ENCODE measurements at places on chromosomes 3 and 15.

- no peak for DNase-seq
These were observed 24.4 kb downstream of the SELENOT start for GRCh38 chr3:150627557-150627956.

DNA sequence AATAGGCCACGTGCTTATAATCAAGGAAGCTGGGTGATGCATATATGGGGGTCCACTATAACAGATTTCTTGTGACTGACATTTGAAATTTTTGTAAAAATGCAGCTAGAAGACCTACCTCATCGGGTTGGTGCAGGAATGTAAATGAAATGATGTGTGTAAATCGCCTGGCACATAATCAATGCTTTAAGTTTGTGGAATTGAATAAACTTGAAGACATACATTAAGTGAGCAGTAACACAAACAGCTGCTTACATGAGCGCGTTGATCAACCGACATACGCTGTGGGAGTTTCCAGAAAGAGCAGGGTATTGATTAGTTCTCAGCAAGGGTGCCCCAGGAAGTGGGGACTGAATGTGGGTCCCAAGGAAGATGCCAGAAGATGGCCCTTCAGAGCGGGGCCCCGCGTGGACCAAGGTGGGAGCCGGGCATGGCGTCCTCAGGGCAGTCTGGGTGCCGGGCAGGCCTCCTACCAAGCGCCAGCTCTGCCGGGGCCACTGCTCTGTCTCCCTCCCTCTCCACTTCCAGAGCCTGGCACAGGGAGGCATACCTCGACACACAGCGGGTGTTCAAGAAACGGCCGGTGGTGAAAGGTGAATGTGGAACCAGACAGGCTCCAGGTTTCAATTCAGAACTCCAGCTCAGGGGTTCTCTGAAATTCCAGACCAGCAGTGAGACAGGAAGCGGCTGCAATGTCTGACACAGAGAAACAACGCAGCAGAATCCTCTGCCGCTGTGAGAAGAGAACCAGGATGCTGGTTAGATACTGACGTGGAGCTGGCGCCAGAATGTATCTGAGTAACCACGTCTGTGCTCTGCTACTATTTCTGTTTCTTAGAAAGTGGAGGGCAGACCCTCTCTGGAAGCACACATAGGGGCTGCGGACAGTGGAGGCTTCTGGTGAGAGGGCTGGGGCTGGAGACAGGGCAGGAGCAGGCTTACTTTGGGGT is 12.6 kb downstream of the BFSP2 start:
- DNase-seq: no peak

DNA sequence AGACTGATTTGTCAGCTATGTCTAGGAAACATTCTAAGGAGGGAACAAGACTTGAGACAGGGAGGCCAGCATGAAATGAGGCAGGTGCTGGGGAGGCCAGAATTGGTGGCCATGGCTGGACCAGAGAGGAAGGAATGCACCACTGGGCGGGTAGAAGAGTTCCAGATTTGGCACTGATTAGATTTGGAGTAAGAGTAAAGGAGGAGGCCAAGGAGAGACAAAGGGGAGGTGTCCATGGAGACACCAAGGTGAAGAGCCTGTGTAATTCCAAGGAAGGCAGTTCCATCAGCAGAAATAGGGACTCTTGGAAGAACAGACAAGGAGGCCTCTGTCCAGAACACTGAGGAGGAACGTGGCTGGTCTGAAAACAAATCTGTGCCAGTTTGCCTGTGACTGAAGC is 1.8 kb downstream of the ARNT2 start:
- DNase-seq: no peak

DNA sequence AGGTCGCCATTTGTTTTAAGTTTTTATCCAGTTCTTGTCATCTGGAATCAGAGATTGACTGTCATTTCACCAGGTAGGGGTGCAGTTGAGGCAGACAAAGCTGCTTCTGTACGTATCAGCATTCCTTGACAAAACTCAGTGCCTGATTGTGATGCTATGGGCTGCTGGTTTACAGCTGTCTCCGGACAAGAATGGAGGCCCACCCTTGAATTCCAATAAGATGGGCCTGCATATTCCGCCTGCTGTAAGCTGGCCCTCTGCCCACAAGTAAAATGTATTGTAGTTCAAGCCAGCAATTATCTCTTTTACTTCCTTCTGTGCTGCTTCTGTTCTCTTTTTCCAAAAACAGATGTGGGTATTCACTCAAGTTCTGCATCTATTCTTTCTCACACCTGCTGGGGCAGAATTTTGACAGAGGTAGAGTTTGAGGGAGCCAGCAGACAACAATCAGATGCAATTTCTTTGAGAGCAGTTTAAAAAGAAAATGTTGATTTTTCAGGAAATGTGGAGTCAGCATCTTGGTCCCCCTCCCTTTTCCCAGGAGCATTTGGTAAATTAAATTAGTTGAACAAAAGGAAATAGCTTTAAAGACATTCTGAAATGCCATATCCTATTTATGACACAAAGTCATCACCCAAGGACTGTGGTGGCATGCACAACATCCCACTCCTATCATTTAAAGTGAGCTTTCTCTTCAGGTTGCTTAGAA is 53.5 kb downstream of the IQCH start:
- DNase-seq: no peak

- no peak for DNase-seq
These were observed at the start of gene SPSB4 for GRCh38 chr3:141050576-141051442. TSS of gene SPSB4 (plus strand) at chr3:141051347. CDS start at chr3:141066105, 14,758 bp downstream.

DNA sequence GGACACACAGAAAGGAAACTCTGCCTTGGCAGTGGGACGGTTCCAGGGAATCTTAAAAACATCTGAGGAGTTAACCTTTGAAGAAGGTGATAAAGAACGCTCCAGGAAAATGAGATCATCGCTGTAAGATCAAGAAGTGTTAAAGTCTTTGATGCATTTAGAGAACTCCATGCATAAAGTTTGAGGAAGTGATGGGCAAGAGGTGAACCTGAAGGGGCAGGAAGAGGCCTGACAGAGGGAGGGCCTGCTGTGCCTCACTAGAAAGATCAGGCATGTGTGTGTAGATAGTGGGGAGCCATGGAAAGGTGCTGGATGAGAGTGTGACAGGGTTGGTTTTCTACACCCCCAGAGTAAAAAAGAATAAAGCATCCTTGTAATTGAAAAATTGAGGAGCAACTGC is 889.2 kb downstream of the MCTP2 start:
- no peak for DNase-seq

GRCh38 chr3:183254487-183255347 is 1.7 kb downstream of the B3GNT5 start:
- DNase-seq: peak; percentile 16

DNA sequence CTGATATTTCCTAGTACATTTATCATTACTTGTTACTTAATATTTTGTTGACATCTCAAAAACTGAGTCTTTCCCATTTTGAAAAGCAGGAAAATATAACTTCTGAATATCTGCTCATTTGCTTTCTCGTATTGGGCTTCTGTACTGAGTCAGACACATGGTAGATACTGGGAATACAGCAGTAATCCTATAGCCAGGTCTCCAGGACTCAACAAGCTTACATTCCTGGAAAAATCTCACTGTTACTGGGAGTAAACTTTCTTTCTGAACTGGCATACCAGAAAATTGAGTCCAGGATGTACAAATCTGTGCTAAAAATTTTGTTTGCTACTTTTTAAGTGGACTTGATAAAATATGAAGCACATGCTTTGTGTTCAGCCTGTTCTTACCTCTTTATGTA is 240.4 kb downstream of the RBMS3 start:
- DNase-seq: no peak

- no peak for DNase-seq
These were observed 83.0 kb downstream of the VGLL4 start for GRCh38 chr3:11560746-11561145.

GRCh38 chr3:45064512-45065372 is 38.6 kb downstream of the CLEC3B start:
- DNase-seq: no peak

DNA sequence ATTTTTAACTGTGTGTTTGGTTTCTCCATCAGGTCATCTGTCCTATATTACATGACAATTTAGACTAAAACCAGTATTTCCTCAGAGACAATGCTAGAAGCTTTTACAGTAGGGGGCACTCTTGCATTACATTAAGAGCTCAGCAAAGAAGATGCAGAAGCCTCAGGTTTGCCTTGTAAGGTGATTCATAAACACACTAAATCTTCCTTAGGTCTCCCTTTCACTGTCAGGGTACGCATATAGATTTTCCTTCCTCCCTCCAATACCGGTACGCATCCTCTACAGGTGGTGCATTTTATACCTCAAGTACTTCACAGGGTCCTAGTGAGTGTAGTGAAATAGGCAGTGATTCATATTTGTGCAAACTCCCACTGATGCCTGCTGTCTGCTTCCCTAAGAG is 46.5 kb downstream of the CD86 start:
- DNase-seq: no peak

- DNase-seq: no peak
These were observed 1.8 kb upstream of the ZBTB38 start for GRCh38 chr3:141366285-141367037.

GRCh38 chr15:70259028-70259424 is 161.3 kb upstream of the TLE3 start:
- DNase-seq: no peak

DNA sequence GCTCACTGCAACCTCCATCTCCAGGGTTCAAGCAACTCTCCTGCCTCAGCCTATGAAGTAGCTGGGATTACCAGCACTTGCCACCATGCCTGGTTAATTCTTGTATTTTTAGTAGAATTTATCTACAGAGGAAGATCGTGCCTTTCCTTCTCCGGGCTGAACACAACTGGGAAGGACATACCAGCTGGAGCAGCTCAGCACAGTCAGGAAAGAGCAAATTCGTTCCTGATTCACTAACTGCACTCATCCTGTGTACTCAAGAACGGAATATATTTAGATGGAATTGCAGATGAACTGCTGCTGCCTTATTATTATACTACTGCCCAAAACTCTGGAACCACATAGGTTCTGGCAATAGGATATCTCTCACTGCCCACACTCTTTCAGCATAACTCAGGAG is 27.1 kb upstream of the P4HTM start:
- no peak for DNase-seq

DNA sequence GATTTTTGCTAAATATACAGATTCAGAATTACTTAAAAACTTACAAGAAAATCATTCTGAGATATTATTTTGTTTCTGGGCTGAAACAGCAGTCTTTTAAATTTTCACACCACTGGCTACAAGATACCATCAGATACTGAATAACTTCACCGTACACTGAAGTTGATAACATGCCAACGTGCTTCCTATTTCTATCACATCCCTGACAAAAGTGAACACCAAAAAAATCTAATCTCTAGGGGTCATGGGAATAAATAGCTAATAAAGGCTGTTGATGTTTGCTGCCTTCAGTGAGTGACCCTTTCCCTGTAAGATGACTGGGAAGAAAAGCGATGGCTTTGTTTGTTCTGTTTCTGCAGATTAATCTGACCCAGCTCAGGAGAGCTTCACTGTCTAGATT is 120.5 kb downstream of the DUT start:
- no peak for DNase-seq

DNA sequence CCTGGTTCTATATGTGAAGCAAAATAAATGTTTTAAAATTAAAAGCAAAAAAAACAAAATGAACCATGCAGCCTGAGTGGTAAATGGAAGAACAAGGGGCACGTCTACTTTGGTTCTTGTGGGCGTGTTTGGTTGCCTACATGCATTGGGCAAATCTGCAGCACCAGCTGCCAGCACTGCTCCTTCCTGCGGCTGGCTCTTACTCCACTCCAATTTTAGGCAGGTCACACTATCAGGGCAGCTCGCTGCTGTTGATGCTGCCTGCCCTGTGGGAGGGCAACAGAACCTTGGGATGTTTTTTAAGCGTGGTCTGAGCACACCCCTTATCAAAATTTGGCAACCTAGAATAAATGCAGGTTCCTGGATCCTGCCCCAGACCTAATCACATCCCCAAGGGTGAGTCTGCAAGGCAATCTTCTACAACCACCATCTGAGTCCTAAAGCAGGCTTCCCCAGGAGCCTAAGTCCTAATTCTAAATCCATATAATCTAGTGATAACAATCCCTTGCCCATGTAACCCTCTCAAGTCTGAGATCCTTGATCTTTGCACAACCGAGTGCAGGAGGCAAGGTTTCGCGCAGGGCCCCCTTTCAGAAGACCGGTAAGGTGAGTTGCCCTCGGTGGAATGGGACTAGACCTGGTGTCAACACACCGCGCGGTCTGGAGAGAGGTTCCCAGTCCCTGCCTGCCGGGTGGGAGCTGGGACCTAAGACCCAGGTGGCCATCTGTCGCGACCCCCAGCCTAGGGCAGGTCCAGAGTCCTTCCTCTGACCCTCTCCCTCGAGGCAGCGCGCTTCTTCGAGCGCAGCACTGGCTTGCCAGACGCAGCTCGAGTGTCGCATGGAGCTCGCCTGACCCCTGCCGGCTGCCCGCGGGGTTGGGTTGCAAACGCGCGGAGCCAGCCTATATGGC is 15.9 kb downstream of the IVD start:
- DNase-seq: peak; percentile 94

- DNase-seq: peak; percentile 79
These were observed at the start of gene SPESP1 for GRCh38 chr15:68930268-68931022. TSS of gene SPESP1 (plus strand) at chr15:68930525. CDS start at chr15:68930654, 129 bp downstream.

DNA sequence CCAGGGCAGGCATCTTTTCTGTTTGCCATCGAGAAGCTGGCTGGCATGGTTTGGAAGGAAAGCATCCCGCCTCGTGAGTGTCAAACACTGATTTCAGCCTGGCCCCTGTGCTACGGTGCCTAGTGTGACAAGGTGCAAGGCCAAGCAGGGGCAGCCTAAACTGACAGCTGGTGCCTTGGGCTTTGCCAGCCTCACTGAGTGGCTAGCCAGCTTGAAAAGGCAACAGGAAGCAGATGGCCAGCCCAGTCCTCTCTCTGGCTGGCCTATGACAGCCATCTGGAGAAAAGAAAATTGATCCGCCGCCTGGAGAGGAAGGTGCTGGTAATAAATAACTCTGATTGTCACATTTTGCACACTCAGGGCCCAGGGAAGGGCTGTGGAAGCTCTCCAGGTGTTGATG is 52.2 kb downstream of the C3orf85 start:
- DNase-seq: no peak

- DNase-seq: no peak
These were observed 102.7 kb upstream of the MEIS2 start for GRCh38 chr15:37203050-37203449.

GRCh38 chr15:96252148-96252547 is 78.4 kb upstream of the NR2F2 start:
- DNase-seq: no peak

GRCh38 chr3:193552923-193553322 is 1.8 kb downstream of the ATP13A4 start:
- DNase-seq: no peak

DNA sequence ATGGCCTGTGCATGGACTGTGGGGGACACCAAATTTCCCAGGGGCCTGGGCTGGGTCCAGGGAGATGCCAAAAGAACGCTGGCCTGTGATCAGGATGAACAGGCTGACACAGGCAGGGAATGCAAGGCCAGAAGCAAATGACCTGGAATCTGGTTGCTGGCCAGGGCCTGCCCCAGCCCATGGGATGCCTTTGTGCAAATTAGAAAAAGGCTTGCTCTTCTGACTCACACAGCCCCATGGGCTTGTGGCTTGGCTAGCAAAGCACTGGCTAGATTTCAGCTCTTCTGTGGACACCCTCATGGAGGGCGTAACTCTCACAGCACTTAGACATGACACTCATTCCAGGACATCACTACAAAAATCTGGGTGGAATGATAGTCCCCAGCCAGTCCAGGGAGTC is 356.0 kb downstream of the SHQ1 start:
- DNase-seq: no peak

Measured in GM12891 (cell line).